Activated CD4-positive, alpha-beta T cell treated with anti-CD3 and anti-CD28 coated beads, Interleukin-2, amount 10 ng/mL, durations not matched to agents 7 days and 5 days (primary cell): ENCODE measurements at places on chromosomes 2 and 18. TPM values are rescaled to one million over a fixed set of nuclear protein-coding genes. Genes with fewer than 3 reads are reported as not detected.

Gene RBKS
- 1.2 TPM for total RNA-seq

- DNase-seq, result no peak
- no peaks in the 10 kb centered on the region for H3K4me1 ChIP-seq
- H3K36me3 ChIP-seq, result no peaks in the 10 kb centered on the region
- no peaks in the 10 kb centered on the region for H3K27me3 ChIP-seq
- no peak overlapping the region for H3K4me3 ChIP-seq
Measured at GRCh38 chr2:106839849-106840595, 45.9 kb downstream of the ST6GAL2 start.

Gene AGXT
- not detected for total RNA-seq

GRCh38 chr2:188588235-188588634 is 296.6 kb downstream of the GULP1 start:
- H3K36me3 ChIP-seq, result no peaks in the 10 kb centered on the region
- no peak overlapping the region for H3K4me3 ChIP-seq
- no peak overlapping the region for H3K27ac ChIP-seq

- peaks cover 32% of the 10 kb centered on the region for H3K27me3 ChIP-seq
- H3K36me3 ChIP-seq, result no peaks in the 10 kb centered on the region
- H3K4me1 ChIP-seq, result no peaks in the 10 kb centered on the region
Measured at GRCh38 chr18:61334951-61335683, 1.9 kb downstream of the CDH20 start.

DNA sequence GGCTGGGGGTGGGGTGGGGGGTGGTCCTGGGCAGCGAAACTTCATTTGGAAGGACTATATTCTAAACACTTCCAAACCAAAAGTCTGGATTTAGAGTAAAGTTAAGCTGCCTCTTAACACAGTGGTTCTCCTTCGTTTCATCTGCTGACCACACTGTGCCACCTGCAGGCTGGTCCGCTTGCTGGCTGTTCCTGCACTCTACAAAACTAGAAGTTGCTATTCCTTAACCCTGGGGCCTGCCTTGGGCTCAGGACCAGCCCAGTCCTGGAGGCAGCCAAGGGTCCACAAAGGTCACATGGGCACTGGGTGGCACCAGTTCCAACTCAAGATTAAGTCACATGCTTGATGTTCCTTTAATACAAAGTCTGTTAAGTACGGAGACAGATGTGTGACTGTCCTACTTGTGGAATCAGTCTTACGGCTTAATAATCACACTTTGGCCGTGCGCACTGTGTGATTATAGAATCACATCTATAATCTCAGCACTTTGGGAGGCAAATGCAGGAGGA is 195.4 kb downstream of the FAM210A start:
- peaks cover 17% of the 10 kb centered on the region for H3K4me1 ChIP-seq
- H3K27ac ChIP-seq, result no peak overlapping the region
- no peaks in the 10 kb centered on the region for H3K27me3 ChIP-seq
- no peak for DNase-seq
- no peak overlapping the region for H3K4me3 ChIP-seq

- DNase-seq, result no peak
- no peak overlapping the region for H3K4me3 ChIP-seq
- no peak overlapping the region for H3K27ac ChIP-seq
- no peaks in the 10 kb centered on the region for H3K4me1 ChIP-seq
- H3K36me3 ChIP-seq, result no peaks in the 10 kb centered on the region
Measured at GRCh38 chr2:142946941-142947340, 69.5 kb downstream of the KYNU start.

Gene EMILIN1
- total RNA-seq, result 0.56 TPM

GRCh38 chr2:135510577-135510976 is 20.4 kb downstream of the ZRANB3 start:
- peaks cover 6% of the 10 kb centered on the region for H3K36me3 ChIP-seq
- no peak overlapping the region for H3K4me3 ChIP-seq
- H3K4me1 ChIP-seq, result peaks cover 4% of the 10 kb centered on the region
- DNase-seq, result no peak

GRCh38 chr2:63729362-63729761 is 112.3 kb upstream of the UGP2 start:
- DNase-seq, result no peak
- peaks cover 19% of the 10 kb centered on the region for H3K27me3 ChIP-seq
- H3K4me3 ChIP-seq, result no peak overlapping the region

- no peaks in the 10 kb centered on the region for H3K4me1 ChIP-seq
- DNase-seq, result no peak
- H3K36me3 ChIP-seq, result no peaks in the 10 kb centered on the region
- peaks cover 14% of the 10 kb centered on the region for H3K27me3 ChIP-seq
- no peak overlapping the region for H3K27ac ChIP-seq
Measured at GRCh38 chr2:9174771-9175437, 31.7 kb upstream of the ASAP2 start.

GRCh38 chr2:141341444-141341843 is 789.4 kb downstream of the LRP1B start:
- no peaks in the 10 kb centered on the region for H3K4me1 ChIP-seq
- no peak overlapping the region for H3K4me3 ChIP-seq
- no peaks in the 10 kb centered on the region for H3K36me3 ChIP-seq
- no peak for DNase-seq
- no peak overlapping the region for H3K27ac ChIP-seq

GRCh38 chr2:20361893-20362292 is 11.2 kb upstream of the PUM2 start:
- no peak overlapping the region for H3K4me3 ChIP-seq
- H3K27ac ChIP-seq, result no peak overlapping the region
- peaks cover 9% of the 10 kb centered on the region for H3K36me3 ChIP-seq
- H3K27me3 ChIP-seq, result no peaks in the 10 kb centered on the region

- H3K27me3 ChIP-seq, result no peaks in the 10 kb centered on the region
- H3K27ac ChIP-seq, result peak within 1 kb of the TSS; percentile 84
- peaks cover 30% of the 10 kb centered on the region for H3K4me1 ChIP-seq
- peak; percentile 66 for DNase-seq
Measured at GRCh38 chr18:46071653-46072375, at the start of gene PSTPIP2. PSTPIP2 (minus strand) TSS chr18:46072260; CDS start chr18:46072188, 72 bp downstream.

GRCh38 chr18:70329071-70329470 is 40.2 kb downstream of the SOCS6 start:
- H3K4me3 ChIP-seq, result no peak overlapping the region
- peaks cover 2% of the 10 kb centered on the region for H3K36me3 ChIP-seq
- no peak for DNase-seq
- H3K27me3 ChIP-seq, result no peaks in the 10 kb centered on the region
- H3K27ac ChIP-seq, result no peak overlapping the region

- no peaks in the 10 kb centered on the region for H3K36me3 ChIP-seq
- H3K4me1 ChIP-seq, result no peaks in the 10 kb centered on the region
- H3K27ac ChIP-seq, result no peak overlapping the region
- no peak overlapping the region for H3K4me3 ChIP-seq
- no peaks in the 10 kb centered on the region for H3K27me3 ChIP-seq
- no peak for DNase-seq
Measured at GRCh38 chr2:116133381-116133942, 1681.0 kb upstream of the DDX18 start.

GRCh38 chr2:229032608-229033234 is 238.4 kb downstream of the PID1 start:
- H3K4me3 ChIP-seq, result no peak overlapping the region
- no peak overlapping the region for H3K27ac ChIP-seq
- no peaks in the 10 kb centered on the region for H3K4me1 ChIP-seq
- no peaks in the 10 kb centered on the region for H3K36me3 ChIP-seq
- H3K27me3 ChIP-seq, result no peaks in the 10 kb centered on the region

- peaks cover 81% of the 10 kb centered on the region for H3K4me1 ChIP-seq
- H3K27ac ChIP-seq, result peak overlapping the region; percentile 94
- peak; percentile 69 for DNase-seq
- no peaks in the 10 kb centered on the region for H3K27me3 ChIP-seq
Measured at GRCh38 chr2:43169987-43170386, 56.4 kb downstream of the ZFP36L2 start.

DNA sequence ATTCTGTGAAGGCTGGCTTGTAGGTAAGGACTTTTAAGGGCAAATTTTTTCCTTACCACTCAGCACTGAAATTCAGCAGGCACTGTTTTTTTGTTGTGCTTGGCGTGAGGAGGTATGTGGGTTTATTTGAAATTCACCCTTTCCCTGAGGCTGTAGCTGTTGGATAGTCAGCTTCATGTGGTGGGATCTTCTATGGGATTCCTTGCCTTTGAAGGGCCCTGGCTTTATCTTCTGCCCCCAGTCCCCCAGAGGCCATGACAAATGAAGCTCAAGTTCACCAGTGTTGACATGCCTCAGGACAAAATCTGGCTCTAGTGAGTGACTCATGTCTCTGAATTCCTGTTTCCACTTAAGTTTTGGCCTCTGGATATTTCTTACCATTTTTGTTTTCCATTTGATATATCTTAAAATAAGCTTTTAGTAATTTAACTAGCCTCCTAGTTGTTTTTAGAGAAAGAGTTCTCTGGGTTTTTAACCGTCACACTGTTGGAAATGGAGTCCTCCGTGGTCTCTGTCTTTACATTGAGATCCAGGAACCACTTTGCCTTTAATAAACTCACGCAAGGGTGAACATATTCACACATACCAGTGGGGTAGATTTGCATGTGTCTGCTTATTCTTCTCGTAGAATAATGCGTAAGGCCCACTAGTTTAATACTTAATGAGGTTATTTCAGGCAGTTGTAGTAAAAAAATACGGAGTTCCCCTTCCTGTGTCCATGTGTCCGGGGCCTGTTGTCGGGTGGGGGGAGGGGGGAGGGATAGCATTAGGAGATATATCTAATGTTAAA is 211.1 kb upstream of the FAM98A start:
- no peak overlapping the region for H3K27ac ChIP-seq
- no peaks in the 10 kb centered on the region for H3K4me1 ChIP-seq
- DNase-seq, result no peak

DNA sequence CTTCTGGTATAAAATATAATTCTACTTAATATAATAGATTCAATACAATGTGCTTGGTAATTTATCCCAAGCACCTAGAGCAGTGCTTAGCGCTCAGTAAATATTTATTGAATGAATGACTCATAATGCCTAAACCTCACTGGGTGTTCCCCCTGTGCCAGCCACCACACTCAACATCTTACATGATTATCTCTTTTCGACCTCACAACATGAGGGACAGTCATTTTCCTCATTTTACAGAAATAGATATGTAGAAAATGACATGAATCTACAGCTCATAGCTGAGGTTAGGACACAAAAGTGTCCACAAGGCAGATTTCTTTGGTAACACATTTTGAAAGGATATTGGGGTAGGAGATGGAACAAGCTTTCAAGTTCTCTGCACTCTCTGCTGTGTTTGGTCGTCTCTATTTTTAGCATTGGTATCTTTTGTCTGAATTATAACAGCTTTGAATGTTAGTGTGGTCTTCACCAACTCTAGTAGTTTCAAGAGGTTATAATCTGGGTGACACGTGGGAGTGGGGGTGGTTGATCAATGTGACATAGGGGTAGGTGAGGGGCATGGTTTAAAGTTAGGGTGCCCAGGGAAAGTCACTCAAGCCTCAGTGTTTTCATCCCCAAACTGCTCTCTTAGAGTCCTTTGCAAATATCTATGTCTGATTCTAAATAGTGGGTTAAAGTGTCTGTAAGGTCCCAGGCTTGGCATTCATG is 9.8 kb downstream of the MYOM1 start:
- H3K4me1 ChIP-seq, result peaks cover 12% of the 10 kb centered on the region
- H3K36me3 ChIP-seq, result peaks cover 2% of the 10 kb centered on the region
- no peak overlapping the region for H3K4me3 ChIP-seq
- no peaks in the 10 kb centered on the region for H3K27me3 ChIP-seq

- DNase-seq, result no peak
- H3K27ac ChIP-seq, result no peak overlapping the region
- no peaks in the 10 kb centered on the region for H3K27me3 ChIP-seq
- H3K4me1 ChIP-seq, result no peaks in the 10 kb centered on the region
Measured at GRCh38 chr18:11862468-11863137, 11.4 kb downstream of the CHMP1B start.
